Occipital lobe (tissue), 3 donors: ENCODE measurements at places on chromosomes 12 and 14.

GRCh38 chr12:13233830-13234641, 37.5 kb downstream of the EMP1 start:
- no peak for DNase-seq

- no peak for DNase-seq
Observed at GRCh38 chr14:61322011-61322798, 826 bp downstream of the PRKCH start.

GRCh38 chr12:105315130-105315529, 15.4 kb upstream of the C12orf75 start:
- DNase-seq = no peak

DNA sequence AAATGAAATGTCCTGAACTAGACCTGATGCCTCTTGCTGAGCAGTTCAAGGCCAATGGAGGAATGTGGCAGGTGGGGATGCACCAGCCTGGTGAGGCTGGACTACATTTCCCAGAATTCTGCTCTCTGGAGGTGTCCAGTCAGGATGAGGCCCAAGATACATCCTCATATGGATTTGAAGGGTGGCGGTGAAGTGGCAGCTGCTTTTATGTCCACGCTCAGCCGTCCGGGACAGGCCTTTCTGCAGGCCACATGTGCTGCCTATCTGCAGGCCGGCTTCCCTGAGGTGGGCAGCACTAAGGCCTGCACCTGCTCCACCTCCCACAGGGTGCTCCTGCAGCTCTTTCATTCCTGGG, 230.2 kb downstream of the BCL11B start:
- no peak for DNase-seq

DNA sequence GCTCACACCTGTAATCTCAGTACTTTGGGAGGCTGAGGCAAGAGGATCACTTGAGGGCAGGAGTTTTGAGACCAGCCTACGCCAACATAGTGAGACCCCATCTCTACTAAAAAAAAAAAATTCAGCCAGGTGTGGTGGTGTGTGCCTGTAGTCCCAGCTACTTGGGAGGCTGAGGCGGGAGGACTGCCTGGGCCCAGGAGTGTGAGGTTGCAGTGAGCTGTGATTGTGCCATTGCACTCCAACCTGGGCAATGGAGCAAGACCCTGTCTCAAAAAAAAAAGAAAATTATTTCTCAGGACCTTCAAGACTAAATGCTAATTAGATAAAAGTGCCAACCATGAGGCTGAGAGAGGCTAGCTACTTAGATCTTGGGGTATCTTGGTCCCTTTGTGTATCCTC, 23.5 kb downstream of the OTUB2 start:
- DNase-seq = no peak

- DNase-seq = no peak
Observed at GRCh38 chr12:130977046-130977742, 23.5 kb downstream of the ADGRD1 start.

- no peak for DNase-seq
Observed at GRCh38 chr14:92914087-92914656, 8.8 kb upstream of the CHGA start.

DNA sequence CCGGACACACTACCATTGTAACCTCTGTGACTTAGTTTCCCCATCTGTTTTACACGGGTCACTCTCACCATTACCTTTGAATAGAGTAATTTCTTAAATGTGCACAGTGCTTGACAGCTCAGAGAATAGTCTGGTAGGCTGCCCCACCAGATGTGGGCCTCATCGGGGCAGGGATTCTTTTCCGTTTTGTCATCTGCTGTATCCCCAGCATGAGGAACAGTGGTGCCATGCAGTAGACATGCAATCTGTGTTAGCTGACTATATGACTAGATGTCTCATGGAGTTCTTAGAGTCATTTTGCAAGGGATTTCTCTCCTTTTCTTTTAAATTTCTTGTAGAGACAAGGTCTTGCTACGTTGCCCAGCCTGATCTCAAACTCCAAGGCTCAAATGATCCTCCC, 44.9 kb upstream of the PLEKHG3 start:
- no peak for DNase-seq

DNA sequence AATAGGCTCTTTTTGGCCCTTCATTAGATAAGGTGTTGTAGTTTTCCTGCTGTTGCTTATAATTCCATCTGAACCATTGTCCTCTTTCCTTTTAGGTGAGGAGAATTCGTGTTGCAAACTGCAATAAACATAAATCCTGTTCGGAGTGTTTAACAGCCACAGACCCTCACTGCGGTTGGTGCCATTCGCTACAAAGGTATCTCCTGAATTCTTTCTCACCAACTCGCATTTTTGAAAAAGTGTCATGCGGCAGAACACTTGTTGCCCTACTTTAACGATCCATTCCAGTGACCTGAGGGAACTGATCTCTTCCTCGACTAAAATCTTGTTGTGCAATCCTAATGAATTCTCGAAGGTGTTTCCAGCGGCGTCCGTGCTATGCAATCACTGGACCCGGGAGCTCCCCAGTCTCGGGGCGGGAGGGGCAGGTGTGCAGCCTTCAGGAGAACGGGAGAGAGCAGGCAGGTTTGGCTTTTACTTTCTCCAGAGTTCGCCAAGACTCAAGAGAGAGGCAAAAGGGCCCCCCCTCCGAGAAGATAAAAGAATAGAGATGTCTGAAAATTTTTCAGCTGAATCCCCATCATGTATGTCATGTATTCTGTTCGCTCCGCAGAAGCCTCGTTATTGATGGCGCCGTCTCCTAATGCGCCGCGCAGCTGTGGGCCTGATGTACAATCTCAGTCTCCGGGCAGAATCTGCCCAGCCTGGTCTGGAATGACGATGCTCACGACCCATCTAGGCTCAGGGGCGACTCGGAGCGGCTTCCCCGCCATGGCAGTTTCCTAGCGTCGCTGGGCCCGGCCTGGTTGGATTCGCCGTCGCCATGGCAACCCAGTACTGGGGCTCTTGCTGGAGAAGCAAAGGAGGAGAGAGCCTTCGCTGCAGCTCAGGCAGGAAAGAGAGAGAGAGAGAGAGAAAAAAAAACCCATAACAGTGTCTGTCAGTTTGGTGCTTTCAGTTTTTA, 38.2 kb downstream of the PLXNC1 start:
- DNase-seq = peak; percentile 81

DNA sequence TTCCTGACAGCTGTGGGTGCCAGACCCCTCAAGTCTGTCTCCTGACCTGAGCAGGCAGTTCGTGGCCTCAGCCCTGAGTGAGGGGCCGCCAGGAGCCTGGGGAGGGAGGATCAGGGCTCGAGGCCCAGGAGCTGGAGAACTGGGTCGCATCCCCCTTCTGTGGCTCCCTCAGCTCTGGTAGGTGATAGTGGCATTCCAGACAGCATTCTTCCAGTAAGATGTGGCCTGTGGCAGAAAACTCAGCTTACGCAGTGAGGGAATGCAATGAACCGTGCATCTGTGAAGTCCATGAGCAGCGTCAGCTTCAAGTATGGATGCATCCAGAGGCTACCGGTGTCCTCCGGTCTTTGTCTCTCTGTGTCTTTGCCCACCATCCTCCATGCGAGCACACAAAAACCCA, 28.4 kb upstream of the FBRSL1 start:
- DNase-seq = no peak

- DNase-seq = no peak
Observed at GRCh38 chr14:21978184-21978998, 304.8 kb upstream of the OR4E1 start.

GRCh38 chr14:100146531-100147091, 12.8 kb downstream of the DEGS2 start:
- no peak for DNase-seq

- DNase-seq = no peak
Observed at GRCh38 chr14:73026243-73026844, 562 bp downstream of the ZFYVE1 start.

GRCh38 chr14:77009014-77009413, 19.5 kb downstream of the IRF2BPL start:
- DNase-seq = no peak

DNA sequence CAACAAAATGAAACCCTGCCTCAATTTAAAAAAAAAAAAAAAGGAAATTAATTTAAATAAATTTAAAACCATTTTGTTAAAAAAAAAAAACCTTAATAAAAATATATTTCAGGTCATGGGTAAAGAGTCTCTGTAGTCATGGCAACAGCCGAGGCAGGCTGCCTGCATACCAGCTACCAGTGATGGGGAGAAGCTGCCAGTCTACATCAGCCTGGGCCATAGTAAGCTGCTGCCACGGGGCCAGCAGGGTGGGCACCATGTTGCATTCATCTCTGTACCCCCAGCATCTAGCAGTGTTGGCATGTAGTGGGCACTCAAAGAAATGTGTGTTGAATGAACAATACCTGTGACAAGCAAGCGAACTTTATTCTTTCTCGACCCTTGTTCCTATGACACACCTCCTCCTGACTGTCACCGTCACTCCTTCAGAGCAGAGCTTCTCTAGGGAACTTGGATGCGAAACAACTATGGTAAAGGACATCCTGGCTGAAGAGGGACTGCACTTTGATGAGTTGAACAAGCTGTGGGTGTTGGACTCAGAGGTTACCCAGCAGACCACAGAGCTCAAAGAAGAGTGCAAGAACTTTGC, 7.3 kb upstream of the AP4S1 start:
- no peak for DNase-seq

GRCh38 chr12:43812926-43813325, 6.8 kb upstream of the TWF1 start:
- no peak for DNase-seq

DNA sequence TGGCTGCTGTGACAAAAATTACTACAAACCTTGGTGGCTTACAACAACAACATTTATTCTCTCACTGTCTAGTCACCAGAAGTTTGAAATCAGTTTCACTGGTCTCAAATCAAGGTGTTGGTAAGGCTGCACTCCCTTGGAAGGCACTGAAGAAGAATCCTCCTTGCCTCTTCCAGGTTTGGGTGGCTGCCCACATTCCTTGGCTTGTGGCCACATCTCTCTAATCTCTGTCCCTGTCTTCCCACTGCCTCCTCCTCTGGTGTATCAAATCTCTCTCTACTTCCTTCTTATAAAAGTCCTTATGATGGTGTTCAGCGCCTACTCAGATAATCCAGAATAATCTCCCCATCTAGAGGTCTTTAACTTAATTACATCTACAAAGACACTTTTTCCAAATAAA, 31.0 kb downstream of the PLCZ1 start:
- no peak for DNase-seq

DNA sequence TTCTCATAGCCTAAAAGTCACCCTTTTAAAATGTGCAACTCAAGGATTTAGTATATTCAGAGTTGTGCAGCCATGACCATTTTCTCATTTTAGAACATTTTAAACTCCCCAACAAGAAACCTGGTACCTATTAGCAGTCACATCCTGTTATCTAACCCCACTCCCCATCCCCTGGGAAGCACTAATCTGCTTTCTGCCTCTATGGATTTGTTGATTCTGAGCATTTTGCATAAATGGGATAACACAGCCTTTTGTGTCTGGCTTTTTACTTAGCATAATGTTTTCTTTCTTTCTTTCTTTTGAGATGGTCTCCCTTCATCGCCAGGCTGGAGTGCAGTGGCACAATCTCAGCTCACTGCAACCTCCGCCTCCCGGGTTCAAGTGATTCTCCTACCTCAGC, 38.6 kb upstream of the YY1 start:
- no peak for DNase-seq

GRCh38 chr14:61860294-61860918, 98.2 kb downstream of the SNAPC1 start:
- DNase-seq = no peak

GRCh38 chr14:90253826-90254225, 2.5 kb upstream of the PSMC1 start:
- DNase-seq = no peak

DNA sequence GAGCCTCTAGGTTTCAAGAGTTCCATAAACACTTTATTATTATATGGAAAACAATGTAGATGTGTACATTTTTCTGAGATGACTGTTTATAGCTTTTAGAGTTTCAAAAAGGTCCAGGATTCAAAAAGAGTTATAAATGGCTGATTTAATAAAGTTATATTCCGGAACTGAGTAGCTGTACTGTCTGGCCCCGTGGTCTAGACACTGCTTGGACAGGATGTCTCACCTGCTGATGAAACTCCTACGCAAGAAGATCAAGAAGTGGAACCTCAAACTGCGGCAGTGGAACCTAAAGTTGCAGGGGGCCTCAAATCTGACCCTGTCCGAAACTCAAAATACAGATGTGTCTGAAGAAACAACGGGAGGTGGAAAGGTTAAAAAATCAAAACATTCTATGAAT, 69.7 kb downstream of the DCAF5 start:
- no peak for DNase-seq

GRCh38 chr14:94673781-94674231, 61.6 kb downstream of the SERPINA3 start:
- DNase-seq = no peak

- no peak for DNase-seq
Observed at GRCh38 chr14:84465880-84466279, 1064.1 kb upstream of the FLRT2 start.

DNA sequence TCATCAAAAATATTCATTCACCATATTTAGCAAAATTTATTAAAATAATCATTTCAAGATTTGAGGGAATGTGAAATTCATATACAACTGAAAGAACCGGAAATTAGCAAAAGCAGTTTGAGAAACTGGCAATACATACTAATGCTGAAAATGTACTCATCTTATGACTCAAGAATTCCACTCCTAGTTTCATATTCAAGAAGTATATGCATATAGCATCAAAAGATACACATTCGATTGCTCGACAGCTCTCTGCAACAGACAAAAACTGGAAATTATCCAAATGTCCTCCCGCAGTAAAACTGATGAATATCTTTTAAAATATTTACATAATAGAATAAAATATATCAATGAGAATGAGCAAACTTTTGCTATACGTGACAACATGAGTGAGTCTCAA, 189.2 kb upstream of the MGAT4C start:
- DNase-seq = no peak

- DNase-seq = no peak
Observed at GRCh38 chr12:105474672-105475071, 144.2 kb downstream of the C12orf75 start.

- DNase-seq = no peak
Observed at GRCh38 chr14:54650331-54650958, 83.5 kb downstream of the SAMD4A start.

GRCh38 chr12:133120385-133121191, 9.5 kb downstream of the ZNF891 start:
- DNase-seq = no peak

DNA sequence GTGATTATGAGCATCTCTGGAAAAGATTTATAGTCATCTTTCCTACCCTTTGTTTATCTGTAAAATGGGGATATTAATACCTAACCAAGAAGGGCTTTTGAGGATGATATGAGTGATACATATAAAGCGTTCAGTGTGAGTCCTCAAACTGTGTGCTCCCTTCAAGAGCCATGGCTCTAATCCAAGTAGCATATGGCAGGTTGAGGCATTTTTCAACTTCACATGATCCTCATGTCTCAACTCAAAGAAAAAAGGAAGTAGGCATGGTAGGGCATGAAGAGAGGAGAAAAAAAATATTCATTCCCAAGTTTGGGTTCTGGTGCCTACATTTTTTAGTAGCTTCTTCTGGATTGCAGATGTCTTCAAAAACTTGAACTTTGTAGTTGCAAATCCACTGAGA, 286.3 kb upstream of the ATP2B1 start:
- no peak for DNase-seq

GRCh38 chr14:100638211-100638855, 51.1 kb upstream of the BEGAIN start:
- DNase-seq = no peak
